ENCODE measurements at places on chromosomes 13 and 19.
A peak's percentile ranks its signal among the peaks of the same experiment; 100 is the strongest.

DNA sequence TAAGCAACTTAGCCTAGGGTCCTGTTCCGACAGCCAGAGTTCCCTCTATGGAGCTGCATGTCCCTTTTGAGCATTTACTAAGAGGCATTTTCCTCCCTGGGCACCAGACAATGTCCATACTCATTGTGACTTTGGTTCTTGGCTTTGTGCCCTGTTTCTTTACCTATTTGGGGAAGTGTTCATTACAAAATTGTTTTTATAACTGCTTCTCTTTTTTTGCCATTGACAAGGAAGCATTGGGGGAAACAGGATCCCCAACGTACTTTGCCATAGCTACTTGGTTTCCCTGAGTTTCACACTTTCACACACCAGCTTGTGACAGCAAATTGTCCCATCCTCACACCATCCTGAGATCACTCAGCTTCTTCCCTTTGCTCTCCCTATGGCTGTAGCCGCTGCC is 81.1 kb upstream of the SIAH3 start:
- DNase-seq, result no peak

DNA sequence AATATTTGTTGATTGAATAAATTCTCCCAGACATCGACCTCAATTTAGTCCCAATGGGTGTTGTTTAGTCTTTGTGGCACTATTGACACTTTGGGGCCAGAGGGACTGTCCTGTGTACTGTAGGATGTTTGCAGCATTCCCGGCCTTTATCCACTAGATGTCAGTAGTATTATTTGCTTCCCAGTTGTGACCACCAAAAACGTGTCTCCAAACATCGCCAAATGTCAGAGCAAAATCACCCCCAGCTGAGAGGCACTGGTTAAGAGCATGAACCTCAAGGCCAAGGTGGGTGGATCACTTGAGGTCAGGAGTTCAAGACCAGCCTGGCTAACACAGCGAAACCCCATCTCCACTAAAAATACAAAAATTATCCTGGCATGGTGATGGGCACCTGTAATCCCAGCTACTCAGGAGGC is 15.4 kb downstream of the NLRP12 start:
- no peak for DNase-seq

DNA sequence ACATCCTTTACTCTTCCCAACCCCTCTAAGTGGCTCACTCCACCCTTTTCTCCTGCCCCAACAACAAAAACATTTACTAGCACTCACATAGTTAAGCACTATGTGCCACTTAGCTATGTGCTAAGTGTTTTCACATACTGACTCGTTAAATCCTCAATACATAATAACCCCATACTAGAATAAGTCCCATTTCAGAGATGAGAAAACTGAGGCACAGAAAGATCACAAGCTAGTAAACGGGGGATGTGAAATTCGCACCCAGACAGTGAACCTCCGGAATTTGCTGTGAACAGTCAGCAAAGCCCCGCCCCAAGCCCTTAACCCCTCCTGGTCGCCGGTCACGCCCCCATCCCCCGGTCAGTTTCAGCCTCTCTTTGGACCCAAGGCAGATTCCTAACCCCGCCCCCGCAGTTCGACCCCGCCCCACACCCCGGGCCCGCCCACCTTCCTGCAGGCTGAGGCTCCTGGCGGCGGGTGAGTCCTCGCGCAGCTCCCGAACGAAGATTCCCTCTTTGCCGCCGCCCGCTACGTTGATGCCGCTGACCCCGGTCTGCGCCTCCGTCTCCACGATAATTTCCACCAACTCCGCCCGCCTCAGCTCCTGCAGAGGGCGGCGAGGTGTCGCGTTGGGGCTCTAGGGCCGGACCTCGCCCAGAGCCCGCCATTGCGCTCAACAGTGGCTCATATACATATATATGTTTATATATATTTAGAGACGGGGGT is 9.8 kb downstream of the PRX start:
- peak; percentile 98 for DNase-seq

- DNase-seq, result no peak
These were observed 7.1 kb downstream of the RAB11B start for GRCh38 chr19:8397271-8397670.

DNA sequence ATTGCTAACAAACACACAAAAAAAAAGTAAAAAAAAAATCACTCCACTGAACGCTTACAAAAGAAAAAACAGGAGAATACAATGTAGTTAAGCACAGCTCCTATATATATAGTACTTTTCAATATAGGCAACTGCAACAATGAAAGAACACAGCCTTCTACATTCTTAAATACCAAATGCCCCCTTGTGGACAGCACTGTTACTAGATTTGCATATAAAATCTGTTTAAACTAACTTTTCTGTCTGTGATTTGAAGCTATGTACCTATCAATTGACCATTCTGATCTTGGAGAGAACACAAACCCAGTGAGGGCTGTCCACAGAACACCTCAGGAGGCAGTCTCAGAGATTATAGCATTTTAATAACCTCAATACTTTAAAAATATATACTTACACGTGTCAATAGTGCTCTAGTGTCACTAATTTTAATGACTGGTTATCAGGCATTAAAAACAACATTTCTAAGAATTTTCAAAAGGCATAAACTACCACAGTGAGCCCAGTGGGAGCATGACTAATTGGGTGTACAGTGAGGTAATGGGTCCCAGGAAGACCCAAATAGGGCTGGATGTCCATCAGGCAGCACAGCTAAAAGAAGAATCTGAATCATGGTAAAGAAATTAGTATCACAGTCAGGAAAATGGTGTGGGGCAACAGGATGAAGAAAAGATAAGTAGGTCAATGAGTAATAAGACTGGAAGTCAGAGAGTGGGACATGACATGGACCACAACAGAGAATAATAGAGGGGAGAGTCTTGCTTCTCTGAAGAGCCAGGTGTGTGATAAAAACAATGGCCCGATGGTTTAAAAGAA is 22.2 kb downstream of the CCDC169 start:
- no peak for DNase-seq

DNA sequence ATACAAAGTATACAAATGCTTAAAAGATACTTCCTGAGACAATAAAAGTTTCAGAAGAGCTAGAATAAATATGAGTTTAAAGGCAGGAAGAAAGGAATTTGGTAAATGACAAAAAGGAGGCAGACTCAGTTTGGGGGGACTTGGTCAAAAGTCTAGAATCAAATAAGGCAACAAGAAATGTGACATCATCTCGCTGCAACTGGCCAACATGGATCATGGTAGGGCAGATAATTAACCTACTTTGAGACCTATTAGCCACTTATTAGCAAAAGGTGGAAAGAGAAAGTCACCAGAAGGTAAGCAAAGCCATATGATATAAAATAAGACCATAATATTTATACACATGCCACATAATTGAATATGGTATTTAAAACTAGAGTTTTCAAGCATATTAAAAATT is 5.3 kb downstream of the USP12 start:
- DNase-seq, result no peak

GRCh38 chr19:45471111-45471930 is 3.5 kb downstream of the FOSB start:
- peak; percentile 36 for DNase-seq

DNA sequence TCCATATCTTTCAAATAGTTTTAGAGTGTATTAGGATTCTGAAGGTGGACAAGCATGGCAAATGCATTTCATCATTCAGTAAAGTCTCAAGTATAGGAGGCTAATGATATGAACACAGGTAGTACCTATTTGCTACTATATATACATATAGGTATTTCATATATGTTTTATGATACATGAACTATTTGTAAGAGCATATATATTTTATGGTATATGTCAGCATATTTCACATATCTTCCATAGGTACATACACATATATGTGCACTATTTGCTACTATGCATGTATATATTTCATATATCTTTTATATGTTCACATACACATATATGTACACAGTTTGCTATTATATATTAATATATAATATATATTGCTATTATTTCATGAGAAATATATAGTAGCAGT is 1291.7 kb upstream of the MIR17HG start:
- no peak for DNase-seq

DNA sequence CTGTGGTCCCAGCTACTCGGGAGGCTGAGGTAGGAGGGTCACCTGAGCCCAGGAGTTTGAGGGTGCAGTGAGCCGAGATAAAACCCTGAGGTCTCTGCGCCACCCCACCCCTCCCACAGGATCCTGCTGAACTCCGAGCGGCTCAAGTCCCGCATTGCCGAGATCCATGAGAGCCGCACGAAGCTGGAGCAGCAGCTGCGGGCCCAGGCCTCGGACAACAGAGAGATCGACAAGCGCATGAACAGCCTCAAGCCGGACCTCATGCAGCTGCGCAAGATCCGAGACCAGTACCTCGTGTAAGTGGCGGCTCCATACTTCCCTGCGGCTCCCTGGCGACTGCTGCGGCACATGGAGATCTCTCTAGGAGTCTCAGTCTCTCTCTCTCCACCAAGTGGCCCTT is 6.6 kb upstream of the IFI30 start:
- DNase-seq, result no peak

- no peak for DNase-seq
These were observed 185.3 kb upstream of the EDNRB start for GRCh38 chr13:78103936-78104335.

DNA sequence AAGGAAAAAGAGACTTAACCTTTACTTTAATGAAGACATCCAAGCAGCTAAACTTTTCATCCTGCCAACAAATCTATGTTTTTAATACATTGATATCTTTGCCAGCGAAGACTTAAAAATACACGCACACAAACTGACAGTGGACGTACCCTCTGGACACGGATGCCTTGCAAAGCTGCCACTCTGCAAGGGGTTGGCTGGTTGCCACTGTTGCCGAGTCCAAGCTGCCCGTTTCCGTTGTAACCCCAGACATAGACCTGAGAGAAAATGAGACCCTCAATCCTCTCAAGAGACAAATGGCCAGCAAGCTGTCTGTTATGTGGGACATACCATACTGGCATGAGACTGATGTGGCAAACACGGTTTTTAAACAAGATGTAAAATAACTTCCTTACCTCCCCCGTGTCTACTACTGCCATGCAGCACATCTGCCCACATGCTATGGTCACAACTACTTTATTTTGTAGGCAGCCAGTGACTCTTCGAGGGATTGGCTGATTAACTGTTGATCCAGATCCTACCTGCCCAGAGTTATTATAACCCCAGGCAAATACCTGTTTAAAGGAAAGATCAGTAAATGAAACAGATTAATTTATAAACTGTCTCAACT is 21.2 kb downstream of the RCBTB2 start:
- DNase-seq, result no peak

DNA sequence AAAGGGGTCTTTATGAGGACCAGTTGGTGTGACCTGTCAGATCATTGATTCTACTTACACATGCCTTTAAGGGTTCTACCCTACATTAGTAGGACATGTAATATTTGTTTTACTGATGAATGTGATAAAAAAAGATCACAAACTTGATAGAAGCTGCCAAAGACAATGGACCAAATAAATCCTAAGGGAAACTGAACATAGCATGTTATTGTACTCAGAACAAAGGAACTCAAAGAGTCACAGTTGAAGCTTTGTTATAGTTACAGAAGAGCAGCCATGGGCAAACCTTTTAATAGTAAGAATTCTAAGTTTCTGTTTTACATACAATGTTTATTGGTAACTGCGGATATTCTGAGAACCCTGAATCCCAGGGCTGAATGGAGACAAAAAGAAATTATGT is 780.1 kb downstream of the SLITRK6 start:
- DNase-seq, result no peak

DNA sequence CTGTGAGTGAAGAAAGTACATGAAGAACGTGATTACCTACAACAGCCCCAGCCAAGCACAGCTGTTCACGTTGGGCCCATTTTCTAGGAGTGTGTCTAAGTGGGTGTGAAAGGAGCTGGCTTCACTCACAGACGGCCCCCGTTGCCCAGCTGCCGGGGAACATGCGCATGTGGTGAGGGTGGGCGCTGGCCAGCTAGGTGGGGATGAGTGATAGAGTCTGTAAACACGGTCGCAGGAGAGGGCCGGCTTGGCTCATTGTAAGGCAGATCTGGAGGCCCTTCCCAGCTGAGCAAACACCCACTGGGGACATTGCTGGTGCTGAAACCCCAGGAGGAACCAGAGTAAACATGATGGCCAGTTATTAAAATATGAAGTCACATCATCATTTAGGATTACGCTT is 160.5 kb downstream of the TEX29 start:
- no peak for DNase-seq

DNA sequence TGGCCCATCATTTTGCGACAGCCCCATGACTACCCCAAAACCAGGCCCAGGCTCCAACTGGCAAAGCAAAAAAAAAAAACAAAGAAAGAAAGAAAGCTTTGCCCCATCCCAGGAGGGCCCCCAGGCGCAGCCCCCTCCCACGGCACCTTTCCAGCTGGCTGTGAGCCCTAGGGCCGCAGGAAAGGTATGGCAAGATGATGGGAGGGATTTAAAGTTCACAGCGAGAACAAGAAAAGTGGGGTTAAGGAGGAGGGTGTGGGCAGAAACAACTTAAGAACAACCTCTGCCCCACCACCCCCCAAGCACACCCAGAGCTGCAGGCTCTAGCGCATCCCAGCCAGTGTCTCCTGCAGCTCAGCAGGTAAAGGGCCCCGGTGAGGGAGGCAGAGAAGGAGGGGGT is at the start of gene CYP2F1:
CYP2F1 (plus strand) TSS at position 301 of the 400 bp plus-strand sequence. CDS start 1,757 bp downstream, outside the sequence.
- DNase-seq, result no peak

- DNase-seq, result no peak
These were observed 9.9 kb downstream of the FRY start for GRCh38 chr13:32041429-32041828.

DNA sequence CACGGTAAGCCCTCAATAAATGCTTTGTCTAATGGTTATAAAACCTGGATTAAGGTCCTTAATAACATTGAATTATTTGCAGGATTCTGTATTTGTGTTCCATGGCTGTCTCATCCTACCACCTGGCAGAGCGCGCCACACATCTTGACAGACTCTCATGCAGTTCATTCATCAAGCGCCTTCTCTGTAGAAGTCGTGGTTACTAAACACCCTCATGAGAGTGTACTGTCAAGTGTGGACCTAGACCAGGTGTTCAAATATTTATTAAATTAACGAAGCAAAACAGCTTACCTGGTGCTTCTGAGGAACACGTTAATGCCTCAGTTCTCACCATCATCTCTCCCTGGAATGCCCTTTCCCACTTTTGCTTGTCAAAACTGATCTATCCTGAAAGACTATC is 13.1 kb upstream of the FBXL3 start:
- DNase-seq, result no peak

- DNase-seq, result no peak
These were observed 5.0 kb downstream of the KIRREL2 start for GRCh38 chr19:35861640-35862160.

- no peak for DNase-seq
These were observed 2.3 kb upstream of the FCAR start for GRCh38 chr19:54871696-54872095.

DNA sequence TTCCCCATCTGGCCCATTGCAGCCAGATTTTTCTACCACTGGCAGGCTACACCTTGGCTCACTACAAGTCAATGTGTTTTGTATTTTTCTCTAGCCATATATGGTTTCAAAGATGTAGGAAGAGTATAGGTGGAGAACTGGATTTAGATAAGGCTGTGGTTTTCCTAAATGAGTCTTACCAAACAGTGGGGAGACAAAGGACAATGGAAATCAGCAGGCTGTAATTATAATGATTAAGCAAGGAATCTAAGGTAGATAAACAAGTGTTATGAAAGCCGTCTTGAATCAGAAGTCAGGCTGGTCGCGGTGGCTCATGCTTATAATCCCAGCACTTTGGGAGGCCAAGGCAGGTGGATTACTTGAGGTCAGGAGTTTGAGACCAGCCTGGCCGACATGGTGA is 11.2 kb downstream of the IGFL1 start:
- no peak for DNase-seq
